ENCODE measurements at places on chromosomes 2 and 18. TPM values are rescaled to one million over a fixed set of nuclear protein-coding genes. Genes with fewer than 3 reads are reported as not detected.

- DNase-seq: peak; percentile 42
Measured at GRCh38 chr2:224594840-224595239, 9.7 kb upstream of the CUL3 start.

Gene RRM2
- 162 TPM for total RNA-seq

DNA sequence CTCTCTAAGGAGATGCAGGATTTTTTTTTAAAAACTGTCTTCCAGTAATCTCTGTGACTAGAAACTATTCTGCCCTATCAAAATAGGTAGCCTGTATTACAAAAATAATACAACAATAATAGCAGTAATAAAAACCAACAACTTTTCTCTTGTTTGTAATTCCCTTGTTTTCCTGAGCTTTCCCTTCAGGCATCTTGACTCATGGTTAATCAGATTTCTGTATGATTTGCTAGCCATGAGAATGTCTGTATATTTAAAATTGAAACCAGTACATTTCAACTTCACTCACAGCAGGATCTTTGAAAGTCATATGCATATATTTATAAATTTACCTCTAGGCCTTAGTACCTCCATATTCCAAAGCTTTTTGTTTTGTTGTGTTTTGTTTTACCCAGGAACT is 38.2 kb downstream of the SLC4A10 start:
- DNase-seq: no peak

Gene ETAA1
- total RNA-seq: 9.8 TPM

- no peak for DNase-seq
Measured at GRCh38 chr2:86260978-86261377, 61.7 kb downstream of the MRPL35 start.

GRCh38 chr2:31413862-31414550 is 536 bp downstream of the XDH start:
- no peak for DNase-seq

- no peak for DNase-seq
Measured at GRCh38 chr2:25402477-25402876, 60.8 kb upstream of the DNMT3A start.

GRCh38 chr2:101197814-101198213 is 46.6 kb upstream of the TBC1D8 start:
- DNase-seq: no peak

- DNase-seq: no peak
Measured at GRCh38 chr18:75159646-75160356, 49.1 kb downstream of the PTGR3 start.

DNA sequence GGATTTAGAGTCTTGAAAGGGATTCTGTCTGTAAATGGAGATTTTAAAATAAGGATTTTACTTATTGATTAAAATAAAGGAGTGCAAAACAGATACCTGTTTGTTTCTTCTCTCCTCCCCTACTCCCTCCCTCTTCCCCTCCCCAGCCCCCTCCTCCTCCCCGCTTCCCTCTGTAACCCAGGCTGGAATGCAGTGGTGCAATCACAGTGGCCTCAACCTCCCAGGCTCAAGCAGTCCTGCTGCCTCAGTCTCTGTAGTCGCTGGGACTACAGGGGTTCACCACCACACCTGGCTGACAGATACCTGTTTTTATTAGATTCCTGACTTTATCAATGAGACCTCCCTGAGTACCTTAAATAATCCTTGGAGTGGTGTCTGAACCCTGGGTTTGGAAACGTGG is 57.1 kb downstream of the OXER1 start:
- DNase-seq: no peak

DNA sequence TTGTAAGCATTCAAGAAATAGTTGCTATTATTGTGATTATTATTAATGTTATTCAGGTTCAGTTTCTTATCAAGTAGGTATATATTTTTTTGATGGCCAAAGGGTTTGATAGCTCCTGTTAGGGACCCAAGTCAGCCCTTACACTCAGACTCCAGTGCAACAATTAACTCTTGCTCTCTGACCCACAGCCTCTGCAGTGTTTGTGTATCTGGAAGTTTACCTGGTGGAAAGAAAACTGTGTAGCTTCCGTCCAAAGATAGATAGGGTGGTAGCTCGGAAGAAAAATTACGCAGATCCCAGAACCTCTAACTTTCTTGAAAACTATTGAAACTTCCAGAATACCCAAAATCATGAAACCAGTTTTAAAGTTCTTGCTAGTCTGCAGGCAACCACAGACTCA is 58.6 kb upstream of the IGFBP2 start:
- no peak for DNase-seq

DNA sequence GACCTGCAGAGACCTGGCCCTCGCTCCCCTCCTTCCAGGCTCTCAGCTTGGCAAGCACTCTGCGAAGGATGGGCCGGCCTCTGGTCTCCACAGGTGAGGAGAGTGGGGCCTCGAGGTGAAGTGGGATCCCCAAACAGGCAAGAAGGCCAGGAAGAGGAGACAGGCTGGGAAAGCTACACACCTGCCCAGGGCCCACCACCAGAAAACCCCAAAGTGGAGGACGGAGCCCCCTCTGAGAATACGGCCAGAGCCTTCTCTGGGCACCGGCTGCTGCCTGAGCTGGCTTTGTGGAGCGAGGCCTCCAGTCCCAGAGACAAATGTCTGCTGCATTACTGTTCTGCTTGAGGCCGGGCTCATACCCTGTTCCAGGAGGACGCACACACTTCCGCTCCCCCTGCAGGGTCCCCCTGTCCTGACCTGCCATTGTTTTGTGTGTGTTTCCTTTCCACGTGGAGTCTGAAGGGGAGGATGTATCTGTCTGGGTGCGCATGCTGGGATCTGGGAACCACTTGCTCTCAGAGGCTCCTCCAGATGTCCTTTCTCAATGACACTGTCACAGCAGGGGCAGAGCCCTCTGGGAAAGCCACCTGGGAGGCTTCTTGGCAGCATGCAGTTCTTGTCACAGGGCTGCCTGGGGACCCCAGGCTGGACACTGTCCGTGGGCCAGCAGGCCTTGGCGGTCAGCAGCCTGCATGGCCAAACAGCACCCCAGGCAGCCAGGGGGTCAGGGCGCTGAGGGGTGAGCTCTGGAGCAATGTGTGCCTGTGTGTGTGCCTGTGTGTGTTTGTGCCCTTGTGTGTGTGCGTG is 20.8 kb downstream of the KCNF1 start:
- DNase-seq: no peak

GRCh38 chr2:120571015-120571728 is 164.5 kb upstream of the GLI2 start:
- no peak for DNase-seq

Gene C1GALT1C1L
- 1.3 TPM for total RNA-seq

Gene G6PC2
- total RNA-seq: not detected

Gene PRKAG3
- total RNA-seq: not detected

Gene SEMA4F
- total RNA-seq: 4.2 TPM

GRCh38 chr2:98372121-98372520 is 25.9 kb downstream of the CNGA3 start:
- DNase-seq: no peak

DNA sequence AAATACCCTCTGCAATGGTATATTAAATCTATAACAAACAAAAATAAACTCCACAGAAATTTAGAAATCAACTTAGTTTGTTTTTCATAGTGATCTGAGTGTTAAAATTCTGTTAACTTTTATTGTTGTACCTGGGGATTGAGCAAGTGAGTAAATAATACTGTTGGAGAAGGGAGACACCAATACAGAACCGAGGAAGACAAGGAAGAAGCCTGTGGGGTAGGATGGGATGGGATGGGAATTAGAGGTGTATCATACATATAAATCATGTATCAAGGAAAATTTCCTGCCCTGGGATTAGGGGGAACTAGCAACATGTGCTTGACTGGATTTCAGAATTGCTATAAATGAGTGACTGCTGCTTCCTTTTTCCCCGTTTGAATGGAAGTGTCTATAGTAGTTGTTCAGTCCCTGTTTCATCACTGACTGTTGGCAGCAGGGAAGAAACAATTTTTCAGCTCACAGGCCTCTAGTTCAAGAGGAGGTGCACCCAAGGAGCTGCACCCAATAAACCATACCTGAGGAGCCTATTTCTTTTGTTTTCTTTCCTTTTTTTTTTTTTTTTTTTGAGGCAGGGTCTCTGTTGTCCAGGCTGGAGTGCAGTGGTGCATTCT is 53.1 kb downstream of the SP110 start:
- no peak for DNase-seq

DNA sequence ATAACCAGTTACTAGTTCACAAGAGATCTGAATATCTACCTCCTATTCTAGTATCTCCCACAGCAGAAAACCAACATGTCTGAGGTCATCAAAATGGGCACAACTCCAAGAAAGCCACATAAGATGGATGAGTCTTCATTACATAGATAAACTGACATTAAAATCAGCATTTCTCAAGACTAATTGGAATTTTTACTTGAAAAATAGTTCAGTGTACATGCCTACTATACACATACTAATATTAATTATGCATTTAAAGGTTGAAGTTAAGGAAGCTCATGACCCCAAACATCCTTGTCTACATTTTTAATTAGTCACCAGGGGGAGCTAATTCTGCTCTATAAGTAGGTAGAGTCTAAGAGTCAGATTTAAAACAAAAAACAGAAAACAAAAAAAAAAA is 41.9 kb downstream of the ZNF521 start:
- DNase-seq: peak; percentile 74

Gene RFX8
- 4.6 TPM for total RNA-seq

DNA sequence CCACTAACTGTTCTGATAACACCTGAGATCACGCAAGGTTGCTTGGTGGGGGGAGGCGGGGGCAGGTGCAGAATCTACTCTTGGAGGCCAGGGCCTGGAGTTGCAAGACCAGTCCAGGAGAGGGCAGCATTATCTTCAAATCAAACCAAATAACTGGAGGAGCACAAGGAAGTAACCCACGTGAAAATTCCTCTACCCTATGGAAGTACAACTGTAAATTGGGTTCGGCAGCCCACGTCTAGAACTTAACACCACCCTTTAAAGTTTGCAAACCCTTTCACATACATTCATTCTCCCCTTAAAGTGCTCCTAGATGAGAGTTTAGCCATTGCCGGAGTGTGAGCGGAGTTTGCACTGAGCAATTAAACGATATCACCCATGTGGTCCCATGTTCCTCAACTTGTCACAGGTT is 19.6 kb upstream of the CXCR1 start:
- peak; percentile 62 for DNase-seq

Gene SLC20A1
- 71.2 TPM for total RNA-seq

Gene CFC1
- not detected for total RNA-seq

Gene DNAJC5G
- total RNA-seq: not detected

- no peak for DNase-seq
Measured at GRCh38 chr18:31171144-31171839, 8.6 kb upstream of the DSC1 start.

DNA sequence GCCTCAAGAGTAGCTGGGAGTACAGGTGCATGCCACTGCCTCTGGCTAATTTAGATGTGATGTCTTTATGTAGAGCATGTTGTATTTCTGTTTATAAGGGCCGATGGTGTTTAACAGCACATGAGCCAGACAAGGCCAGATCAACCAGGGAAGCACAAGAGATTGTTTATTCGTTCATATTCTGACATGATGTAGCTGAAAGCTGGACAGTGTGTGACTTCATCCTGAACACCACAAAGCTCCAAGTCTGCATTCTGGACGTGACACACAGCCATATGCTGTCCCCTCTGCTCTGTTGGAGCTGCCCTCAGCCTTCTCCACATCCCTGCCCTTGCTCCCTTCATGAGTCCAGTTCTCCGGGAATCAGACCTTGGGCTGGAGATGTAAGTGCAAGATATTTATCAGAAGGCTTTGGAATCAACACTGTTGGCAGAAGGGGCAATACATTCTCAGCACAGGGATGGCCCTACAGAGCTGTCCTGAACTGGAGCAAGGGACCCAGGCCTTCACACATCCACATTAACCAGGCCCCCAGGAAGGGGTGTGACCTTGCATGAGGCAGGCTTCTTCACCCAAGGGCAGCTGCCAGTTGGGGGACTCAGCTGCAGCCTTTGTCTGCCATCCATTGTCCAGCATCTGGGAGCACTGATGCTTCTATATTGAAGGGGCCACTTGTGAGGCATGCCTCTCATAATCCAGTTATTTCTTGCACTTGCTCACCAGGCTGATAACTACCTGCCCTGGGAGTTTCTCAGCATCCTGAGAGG is 38.5 kb downstream of the EDAR start:
- DNase-seq: no peak

DNA sequence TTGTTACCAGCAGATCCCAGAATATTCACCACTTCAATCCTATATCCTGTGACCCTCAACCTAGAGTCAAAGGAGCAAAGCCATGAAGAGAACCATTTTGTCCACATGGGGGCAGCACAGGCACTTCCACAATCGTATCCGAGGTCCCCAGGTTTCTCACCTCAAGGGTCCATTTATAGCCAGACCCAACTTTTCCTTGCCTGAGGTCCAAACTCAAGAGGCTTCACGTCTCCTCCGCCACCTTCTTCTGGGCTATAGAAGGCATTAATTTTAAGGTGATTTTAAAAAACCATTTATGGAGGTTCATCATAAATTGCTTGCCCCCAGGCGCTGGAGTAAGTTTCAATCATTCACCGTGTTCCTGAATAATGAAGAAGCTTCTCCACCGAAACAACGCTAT is 111.6 kb upstream of the NABP1 start:
- DNase-seq: peak; percentile 66

DNA sequence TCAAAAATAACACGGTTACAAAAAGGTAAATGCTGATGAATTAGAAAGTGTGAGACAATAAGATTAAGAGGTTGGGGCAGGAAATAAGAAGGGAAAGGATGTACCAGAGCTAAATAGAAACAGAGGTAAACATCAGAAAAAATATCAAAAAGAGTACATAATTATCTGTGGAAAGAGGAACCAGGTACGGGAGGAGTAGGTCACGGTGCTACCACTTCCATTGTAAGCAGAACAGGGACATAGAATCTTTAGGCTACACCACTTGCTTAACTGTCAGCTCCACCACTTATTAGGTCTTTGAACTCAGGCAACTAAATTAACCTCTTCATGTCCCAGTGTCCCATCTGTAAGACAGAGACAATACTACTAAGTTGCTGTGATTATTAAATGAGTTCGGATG is 350.3 kb downstream of the LRATD1 start:
- DNase-seq: no peak

- no peak for DNase-seq
Measured at GRCh38 chr2:219482674-219483405, 15.9 kb upstream of the GMPPA start.

Gene TNFAIP6
- total RNA-seq: 3.2 TPM

- DNase-seq: no peak
Measured at GRCh38 chr2:237492137-237492890, 5.3 kb downstream of the MLPH start.

Gene MYCN
- 0.23 TPM for total RNA-seq

DNA sequence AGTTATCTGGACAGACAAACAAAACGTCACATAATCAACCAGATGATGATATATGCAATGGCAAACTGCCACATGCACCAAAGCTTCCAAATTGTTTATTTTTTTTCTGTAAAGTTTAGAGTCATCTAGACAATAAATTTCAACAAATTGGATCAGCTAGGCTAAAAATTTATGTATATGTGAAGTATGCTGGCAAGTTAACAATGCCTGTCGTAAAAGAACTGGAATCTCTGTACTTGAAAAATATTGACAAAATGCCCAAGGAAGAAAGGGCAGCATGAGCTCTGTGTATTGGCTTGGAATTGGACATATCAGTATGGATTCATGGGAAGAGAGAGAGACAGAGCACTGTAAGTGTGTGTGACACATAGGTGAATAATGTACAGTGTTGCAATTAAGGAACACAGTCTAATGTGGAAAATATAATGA is 309.8 kb downstream of the ERBB4 start:
- peak; percentile 3 for DNase-seq

All from Daoy (cell line).